Fibroblast of skin of left biceps (primary cell): ENCODE measurements at places on chromosomes 13 and 19.

DNA sequence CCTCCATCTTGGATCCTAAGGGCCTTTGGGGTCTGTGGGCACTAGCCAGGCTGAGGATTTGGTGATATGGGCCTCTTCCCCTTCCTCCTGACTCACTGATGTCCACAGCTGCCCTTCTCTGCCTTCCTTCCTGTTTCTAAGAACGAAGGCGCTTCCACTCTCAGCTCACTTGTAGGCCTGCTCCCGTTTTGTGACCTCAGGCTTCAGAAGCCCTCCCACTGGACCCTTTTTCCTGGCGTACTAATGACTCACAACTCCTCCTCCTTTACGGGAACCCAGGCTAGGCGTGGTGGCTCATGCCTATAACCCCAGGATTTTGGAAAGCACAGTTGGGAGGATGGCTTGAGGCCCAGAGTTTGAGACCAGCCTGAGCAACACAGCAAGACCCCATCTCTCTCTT lies 55.6 kb downstream of the TMED1 start:
- no peak for DNase-seq

GRCh38 chr13:49781806-49782205 lies 10.7 kb downstream of the KPNA3 start:
- DNase-seq: no peak

DNA sequence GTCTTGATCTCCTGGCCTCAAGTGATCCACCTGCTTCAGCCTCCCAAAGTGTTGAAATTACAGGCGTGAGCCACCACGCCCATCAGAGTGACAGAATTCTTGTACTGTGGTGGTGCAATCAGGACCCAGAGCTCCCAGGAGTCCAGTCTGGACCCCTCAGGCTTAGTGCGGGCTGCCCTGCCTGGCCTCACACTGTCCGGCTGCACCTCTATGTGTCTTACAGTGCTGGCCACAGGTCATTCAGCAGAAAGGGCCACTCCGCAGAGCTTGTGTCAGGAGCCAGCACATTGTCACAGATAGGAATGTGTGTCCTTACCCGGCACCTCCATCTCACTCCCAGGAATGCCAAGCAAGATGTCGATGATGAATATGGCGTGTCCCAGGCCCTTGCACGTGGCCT lies 49.2 kb downstream of the SMARCA4 start:
- no peak for DNase-seq

DNA sequence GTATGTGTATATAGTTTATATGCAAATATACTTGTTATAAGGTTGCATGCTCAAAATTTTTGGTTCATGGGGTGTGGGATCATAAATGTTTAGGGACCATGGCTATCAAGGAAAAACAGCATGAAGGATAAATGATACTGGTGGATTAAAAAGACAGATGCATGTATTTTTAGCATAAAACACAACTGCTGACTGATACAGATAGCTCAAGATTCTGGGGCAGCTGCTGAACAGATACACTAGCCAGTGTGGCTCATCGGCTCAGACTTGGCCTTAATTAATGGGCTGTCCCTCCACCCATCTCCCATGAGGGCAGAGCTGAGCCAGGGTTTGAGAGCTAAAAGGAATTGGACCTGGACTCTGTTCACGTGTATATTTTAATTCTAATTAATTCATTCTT lies 11.4 kb downstream of the ALOX5AP start:
- no peak for DNase-seq

DNA sequence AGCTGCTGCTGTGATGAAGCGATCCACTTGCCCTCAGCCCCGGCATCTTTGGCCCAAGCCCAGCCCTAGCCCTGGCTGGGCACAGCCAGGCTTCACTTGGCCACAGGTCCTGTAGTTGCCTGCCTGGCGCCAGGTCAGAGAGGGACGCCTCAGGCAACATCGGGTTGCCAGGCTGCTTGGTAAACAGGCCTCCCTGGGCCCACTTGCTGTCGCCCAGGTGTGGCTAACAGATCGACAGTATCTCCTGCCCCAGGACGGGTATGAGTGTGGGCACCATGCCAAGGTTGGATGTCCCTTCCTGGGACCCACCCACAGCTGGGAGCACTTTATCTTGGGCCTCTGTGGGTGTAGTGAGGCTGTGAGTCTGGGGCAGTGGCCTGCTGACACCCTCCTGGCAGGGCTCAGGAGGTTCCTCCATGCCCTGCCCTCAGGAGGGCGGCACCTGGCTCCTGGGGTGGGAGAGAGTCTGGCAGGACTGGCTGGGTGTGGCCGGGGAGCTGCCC lies 27.8 kb downstream of the CARM1 start:
- no peak for DNase-seq

DNA sequence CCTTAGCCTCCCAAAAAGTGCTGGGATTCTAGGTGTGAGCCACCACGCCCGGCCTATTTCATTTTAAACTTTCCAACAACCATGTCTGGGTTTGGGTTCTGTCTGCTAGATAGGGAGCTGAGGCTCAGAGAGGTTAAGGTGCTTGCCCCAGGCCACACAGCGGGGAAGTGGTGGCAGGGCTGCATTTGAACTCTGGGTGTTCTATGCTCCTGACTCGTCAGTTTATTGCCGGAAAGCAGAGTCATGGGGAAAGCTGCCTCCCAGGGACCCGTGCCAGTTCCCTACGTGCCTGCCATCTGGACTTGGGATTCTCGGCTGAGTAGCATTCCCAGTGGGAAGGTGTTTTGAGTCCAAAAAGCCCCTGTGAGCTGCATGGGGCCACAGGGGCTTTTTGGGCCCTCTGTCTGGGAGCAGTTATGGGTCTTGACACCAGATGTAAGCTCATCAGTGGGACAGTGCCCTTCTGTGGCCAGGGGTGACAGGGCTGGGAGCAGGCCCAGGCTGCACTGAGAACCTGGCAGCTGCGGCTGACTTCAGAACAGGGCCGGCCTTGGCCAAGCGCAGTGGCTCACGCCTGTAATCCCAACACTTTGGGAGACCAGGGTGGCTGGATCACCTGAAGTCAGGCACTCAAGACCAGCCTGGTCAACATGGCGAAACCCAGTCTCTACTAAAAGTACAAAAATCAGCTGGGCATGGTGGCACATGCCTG lies 10.9 kb downstream of the RFX1 start:
- no peak for DNase-seq

GRCh38 chr19:13833330-13834243 lies 38.3 kb downstream of the ZSWIM4 start:
- DNase-seq: no peak

DNA sequence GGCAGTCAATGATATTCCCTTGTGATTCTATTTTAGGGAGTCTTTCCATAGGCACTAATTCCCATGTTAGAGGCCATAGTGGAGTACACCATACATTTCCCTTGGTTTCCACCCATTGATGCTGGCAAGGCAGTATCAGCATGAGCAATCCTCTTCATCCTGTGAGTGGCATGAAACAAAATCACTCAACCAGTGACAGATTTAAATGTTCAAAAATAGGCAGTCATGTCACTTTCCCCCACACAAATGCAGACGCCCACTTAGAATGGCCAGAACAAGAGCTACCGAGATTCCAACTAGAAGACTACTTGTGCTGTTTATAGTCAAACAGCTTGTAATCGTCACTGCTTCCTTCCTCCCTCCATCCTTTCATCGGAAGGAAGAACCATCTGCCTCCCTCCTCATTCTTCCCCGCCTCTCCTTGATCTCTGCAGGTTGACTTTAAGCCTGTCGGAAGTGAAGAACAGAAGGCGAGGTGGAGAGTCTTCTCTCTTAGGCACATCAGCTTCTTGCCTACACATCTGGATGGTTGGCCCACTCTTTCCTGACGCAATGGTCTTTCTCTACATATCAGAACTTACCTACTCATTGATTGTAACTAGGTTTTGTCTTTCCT lies 22.6 kb downstream of the RASL11A start:
- DNase-seq: no peak

- peak; percentile 80 for DNase-seq
Observed at GRCh38 chr13:37134411-37135041, 29.1 kb upstream of the CSNK1A1L start.

- no peak for DNase-seq
Observed at GRCh38 chr13:80250213-80250810, 90.6 kb downstream of the SPRY2 start.

DNA sequence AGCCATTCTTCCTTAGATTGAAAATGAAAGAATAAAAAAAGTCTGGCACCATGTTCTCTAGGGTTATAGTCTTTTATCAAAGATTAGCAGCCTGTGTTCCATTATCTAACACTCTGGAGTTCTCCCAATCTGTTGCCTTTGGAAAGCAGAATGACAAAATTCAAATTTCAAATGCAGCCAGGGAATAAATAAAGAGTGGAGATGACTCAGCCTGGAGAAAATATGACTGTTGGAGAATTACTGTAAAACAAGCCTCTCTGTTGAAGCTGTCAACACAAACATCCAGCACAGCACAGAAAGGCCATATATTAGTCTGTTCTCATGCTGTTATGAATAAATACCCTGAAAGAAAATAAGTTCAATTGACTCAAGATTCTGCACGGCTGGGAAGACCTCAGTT lies 650.5 kb upstream of the SLC10A2 start:
- DNase-seq: no peak

DNA sequence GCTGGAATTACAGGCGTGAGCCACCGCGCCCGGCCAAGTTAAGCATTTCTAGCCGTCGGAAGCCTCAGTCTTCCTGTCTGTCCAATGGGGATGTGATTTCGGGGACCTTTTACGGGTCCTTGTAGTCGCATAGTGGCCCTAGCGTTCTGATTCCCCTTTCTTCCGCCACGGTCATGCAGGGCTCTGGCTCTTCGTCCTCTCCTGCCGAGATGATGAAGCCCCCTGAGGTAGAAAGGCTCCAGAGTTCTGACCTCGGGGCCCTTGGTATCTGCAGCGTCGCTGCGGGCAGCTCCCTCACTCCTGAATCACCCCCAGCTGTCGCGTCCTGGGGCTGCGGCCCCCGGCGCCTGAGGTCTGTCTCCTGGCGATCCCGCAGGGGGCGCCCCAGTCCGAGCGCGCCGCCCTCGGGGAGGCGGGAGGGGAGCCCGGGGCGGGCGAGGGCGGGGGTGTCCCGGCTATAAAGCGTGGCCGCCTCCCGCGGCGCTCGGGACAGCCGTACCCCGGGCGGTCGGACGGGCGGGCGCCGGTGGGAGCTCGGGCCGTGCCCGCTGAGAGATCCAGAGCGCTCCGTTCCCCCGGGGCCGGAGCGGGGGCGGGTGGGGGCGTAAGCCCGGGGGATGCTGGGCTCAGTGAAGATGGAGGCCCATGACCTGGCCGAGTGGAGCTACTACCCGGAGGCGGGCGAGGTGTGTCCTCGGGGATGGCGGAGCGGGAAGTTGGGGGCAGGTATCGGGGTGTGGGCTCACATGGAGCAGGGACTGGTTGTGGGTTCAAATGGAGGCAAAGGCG lies at the start of gene FOXA3:
Gene FOXA3 (plus strand): TSS at position 487 of the 789 bp plus-strand sequence. CDS start 131 bp downstream, at position 618.
- DNase-seq: no peak

GRCh38 chr19:54339646-54340358 lies 840 bp upstream of the LILRA4 start:
- no peak for DNase-seq

DNA sequence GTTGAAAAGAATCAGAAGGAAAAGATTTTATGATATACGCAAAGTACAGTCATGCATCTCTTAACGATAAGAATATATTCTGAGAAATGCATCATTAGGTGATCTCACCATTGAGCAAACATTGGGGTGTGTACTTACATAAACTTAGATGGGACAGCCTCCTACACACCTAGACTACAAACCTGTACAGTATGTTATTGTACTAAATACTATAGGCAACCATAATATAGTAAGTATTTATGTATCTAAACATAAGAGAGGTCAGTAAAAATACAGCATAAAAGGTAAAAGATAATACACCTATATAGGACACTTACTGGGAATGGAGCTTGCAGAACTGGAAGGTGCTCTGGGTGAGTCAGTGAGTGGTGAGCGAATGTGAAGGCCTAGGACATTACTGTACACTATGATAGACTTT lies 254.6 kb downstream of the SPRY2 start:
- DNase-seq: no peak

DNA sequence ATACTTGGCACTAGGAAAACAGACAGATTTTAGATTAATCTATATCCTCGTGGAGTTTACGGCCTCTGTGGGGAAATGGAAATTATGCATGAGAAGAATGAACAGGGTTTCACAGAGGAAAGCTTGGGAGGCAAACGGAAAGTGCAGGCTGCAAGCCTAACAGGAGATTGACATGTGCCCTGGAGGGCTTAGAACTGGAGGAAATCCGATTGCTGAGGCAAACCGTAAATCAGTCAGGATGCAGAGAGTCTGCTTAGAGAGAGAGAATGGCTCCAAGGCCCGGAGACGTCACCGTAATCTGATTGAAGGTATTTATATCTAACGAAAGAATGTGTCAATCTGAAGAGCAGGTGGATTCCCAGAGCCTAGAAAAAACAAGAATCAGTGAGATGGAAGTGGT lies 143.2 kb downstream of the KATNAL1 start:
- no peak for DNase-seq

GRCh38 chr19:57362997-57363687 lies at the start of the genes TRAPPC2B and ZNF547:
TSS of gene TRAPPC2B (plus strand) at chr19:57363551. CDS start at chr19:57364834, 1,283 bp downstream.
TSS of gene ZNF547 (plus strand) at chr19:57363551. CDS start at chr19:57368556, 5,005 bp downstream.
- DNase-seq: peak; percentile 99

- DNase-seq: no peak
Observed at GRCh38 chr13:77434289-77434688, 101.2 kb upstream of the SCEL start.

DNA sequence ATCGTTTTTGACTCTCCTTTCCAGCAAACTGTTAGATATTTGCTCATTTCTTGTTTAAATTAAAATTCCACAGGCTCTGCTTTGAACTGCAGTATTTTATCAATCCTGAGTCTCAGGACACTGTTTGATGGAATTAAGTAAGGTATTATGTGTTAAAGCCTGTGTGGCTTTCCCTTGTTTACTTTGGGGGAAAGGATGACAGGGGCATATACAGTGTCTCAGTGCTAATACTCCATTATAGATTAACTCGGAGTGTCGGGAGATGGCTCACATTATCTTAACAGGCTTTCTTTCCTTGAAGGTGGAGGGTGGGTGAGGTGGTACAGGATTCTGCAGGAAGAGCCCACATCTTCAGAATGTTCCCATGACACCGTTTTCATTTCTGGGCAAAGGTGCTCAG lies 84.7 kb downstream of the SHISA2 start:
- DNase-seq: no peak

DNA sequence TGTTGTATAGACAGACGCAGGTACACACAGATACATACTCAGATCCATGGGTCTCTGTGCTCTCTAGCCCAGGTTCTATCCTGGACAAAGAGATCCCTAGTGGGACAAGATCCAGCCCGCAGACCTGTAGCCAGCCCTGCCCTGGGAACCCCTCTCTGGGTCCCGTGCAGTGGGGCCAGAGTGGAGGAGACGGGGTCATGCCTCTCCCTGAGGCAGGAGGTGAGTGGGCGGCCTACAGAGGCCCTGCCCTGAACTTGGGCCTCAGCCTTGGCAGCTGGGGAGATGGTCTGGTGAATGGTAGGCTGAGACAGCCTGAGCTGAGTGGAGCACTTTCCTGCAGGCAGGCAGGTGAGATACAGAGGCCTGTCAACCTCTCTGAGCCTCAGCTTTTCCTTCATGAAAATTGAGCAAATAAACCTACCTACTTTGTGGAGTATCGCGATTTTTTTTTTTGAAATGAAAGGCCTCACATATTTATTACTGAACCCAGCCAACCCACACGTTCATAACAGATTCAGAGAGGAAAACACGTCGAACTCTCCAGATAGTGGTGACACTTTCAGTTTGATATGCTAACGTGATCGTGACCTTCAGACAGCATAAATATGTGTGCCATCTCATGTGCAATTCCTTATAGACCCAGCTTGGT lies 3.4 kb upstream of the JUND start:
- no peak for DNase-seq

GRCh38 chr13:46211116-46211482 lies 629 bp upstream of the LRRC63 start:
- no peak for DNase-seq
